Activated CD8-positive, alpha-beta memory T cell treated with anti-CD3 and anti-CD28 coated beads for 48 hours (primary cell): ENCODE measurements at places on chromosomes 1 and 21.

- peak; percentile 18 for DNase-seq
Observed at GRCh38 chr1:31181515-31182343, 58.0 kb downstream of the NKAIN1 start.

DNA sequence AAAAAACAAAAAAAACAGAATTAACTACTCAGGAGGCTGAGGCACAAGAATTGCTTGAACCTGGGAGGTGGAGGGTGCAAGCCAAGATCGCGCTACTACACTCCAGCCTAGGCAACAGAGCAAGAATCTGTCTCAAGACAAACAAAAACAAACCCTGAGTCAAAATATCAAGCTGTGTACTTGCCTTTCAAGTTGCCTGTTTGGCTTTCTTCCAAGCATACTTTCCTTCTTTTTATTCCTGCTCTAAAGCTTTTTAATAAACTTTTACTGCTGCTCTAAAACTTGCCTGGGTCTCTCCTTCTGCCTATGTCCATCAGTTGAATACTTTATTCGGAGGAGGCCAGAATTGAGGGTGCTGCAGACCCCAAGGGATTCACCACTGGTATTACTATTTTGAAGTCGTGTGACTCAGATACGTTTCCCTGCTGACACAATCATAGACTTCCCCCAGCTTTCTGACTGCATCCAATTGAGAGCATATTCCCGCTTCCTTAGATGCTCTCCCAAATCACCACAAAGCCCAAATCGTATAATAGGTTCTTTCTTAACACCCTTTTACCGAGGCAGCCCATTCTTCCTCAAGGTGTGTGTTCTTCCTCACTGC is 3.5 kb upstream of the ACBD6 start:
- no peak for DNase-seq

DNA sequence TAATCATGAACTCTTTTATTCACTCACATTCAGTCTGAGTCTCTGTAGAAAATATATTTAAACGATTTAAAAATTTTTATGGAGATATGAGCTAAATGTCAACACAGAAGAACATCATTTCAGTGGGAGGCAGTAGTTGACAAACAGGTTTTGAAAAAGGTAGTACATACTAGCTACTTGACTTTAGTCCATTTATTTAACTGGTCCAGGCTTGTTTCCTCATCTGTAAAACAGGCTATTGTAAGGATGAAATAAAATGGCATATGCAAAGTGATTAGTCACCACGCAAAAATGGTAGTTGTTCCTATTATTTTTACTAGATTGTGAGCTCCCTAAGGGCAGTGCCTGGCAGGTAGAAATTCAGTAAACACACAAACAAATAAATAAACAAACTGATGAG is 75.2 kb downstream of the NTPCR start:
- DNase-seq: no peak

DNA sequence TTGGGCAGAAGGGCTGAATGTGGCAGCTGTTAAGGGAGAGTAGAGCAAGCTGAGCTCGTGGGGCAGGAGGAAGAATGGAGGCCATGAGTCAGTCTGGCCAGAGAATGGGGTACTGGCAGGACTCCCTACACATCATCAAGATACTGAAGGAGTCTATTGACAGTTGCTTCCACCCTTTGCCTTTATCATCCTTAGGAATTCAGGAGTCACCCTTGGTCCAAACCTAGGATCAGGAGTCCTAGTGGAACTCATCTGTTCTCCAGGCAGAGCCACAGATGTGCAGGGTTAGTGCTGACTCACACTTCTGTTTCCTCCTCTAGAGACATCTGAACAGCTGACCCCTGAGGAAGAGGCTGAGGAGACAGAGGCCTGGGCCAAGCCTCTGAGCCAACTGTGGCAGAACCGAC is 18.7 kb upstream of the ST3GAL3 start:
- DNase-seq: no peak

DNA sequence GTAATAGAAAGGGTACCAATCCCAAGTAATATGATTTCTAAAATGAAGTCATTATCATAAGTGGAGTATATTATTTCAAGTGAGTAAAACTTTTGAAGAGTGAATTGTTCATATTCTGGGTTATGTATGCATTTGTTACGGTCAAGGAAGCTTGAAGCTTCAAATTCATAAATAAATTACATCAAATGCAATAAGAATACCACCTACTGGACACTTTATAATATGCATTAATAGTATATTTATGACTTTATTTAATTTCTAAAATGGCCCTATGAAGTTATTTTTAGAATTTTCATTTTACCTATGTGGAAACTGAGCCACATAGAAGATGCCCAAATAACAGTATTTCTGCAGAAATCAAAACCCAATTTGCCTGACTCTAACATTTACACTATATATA is 260.6 kb downstream of the SMYD3 start:
- no peak for DNase-seq
